Fibroblast of lung (primary cell): ENCODE measurements at places on chromosomes 4 and X. TPM values are rescaled to one million over a fixed set of nuclear protein-coding genes. Genes with fewer than 3 reads are reported as not detected.

GRCh38 chr4:159416073-159416472 lies 313.2 kb downstream of the RAPGEF2 start:
- DNase-seq, result no peak

DNA sequence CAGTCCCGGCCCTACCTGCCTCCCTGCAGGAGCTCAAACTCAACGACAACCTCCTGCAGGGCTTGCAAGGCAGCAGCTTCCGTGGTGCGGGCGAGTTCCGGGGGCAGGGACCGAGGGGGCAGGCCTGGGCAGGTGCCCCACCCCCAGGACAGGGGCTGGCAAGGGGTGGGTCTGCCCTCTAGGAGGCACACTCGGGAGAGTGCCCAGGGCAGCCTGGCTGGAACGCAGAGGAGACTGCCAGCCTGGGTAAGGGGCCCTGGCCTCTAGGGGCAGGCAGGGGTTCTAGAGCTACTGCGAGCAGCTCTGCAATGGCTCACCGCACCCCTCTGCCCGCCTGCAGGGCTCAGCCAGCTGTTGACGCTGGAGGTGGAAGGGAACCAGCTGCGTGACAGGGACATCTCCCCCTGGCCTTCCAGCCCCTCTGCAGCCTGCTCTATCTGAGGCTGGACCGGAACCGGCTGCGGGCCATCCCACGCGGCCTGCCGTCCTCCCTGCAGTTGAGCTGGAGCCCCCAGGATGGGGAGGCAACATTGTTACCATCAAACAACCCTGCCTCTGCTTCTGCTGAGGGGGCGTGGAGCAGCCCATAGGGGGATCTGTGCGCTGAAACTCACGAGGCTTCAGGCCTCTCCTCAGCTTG lies 12.1 kb upstream of the HAUS7 start:
- no peak for DNase-seq

DNA sequence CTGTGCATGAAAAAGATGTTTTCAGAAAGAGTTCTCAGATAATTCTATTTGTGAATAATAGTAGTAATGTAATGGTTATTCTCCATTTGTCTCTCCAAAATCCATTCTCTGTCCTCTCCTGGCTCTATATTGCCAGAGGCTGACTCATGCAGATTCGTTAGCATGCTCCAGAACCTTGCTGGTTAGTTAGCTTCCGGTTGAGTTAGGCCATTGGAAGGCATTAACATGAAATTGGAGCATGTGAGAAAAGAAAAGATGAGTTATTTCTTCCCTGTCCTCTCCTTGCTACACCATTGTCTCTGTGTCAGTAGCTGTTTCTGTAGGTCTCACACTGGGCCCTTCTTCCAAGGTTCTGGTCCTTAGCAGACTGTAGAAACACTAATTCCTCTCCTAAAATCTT lies 23.5 kb upstream of the PRDM8 start:
- DNase-seq, result peak; percentile 77

DNA sequence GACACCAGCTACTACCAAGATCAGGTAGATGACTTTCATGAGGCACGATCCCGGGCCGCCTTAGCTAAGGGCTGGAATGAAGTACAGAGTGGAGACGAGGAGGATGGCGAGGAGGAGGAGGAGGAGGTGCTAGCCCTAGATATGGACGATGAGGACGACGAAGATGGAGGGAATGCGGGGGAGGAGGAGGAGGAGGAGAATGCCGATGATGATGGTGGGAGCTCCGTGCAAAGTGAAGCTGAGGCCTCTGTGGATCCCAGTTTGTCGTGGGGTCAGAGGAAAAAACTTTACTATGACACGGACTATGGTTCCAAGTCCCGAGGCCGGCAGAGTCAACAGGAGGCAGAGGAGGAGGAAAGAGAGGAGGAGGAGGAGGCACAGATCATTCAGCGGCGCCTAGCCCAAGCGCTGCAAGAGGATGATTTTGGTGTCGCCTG lies 481 bp downstream of the UTP3 start:
- DNase-seq, result no peak

DNA sequence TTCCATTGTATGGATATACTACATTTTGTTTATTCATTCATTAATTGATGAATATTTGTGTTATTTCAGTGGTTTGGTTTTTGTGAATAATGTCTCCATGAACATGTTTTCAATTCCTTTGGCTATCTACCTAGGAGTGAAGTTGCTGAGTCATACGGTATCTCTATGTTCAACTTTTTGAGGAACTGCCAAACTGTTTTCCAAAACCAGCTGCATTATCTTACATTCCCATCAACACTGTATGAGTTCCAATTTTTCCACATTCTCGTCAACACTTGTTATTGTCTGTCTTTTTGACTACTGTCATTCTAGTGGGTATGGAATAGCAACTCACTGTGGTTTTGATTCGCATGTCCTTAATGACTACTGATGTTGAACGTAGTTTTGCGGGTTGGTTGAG lies 388.6 kb upstream of the MAGEB2 start:
- DNase-seq, result peak; percentile 85

GRCh38 chrX:41542135-41542534 lies 95.0 kb downstream of the NYX start:
- peak; percentile 38 for DNase-seq

DNA sequence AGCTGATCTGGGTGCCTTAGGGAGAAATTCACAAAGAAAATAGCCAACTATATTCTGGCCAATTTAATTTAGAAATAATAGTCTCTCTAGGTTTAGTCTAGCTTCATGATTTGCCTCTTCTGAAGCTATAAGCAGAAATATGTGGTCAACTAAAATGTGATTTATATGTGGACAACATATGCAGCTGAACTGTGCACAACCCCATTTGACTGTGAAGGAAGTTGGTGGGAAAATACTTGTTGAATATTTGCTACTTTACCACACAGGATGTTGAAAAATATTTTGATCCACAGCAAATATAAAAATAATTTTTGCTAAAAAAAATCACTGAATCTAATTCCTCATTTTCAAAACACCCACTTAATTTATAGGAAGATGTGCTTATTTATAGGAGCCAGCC lies 15.7 kb upstream of the RNF128 start:
- peak; percentile 11 for DNase-seq

RWDD4 gene
- total RNA-seq, result 14.9 and 17.8 TPM in 2 replicates

MAGEA2B gene
- not detected in 2 replicates for total RNA-seq
